OCI-LY7 (cell line): ENCODE measurements at places on chromosomes 6 and 20.
A peak's percentile ranks its signal among the peaks of the same experiment; 100 is the strongest.

GRCh38 chr20:45701104-45701503 lies 734 bp upstream of the WFDC13 start:
- no peak for DNase-seq

- DNase-seq: no peak
These were observed 39.5 kb upstream of the PCMTD2 start for GRCh38 chr20:64216036-64216435.

DNA sequence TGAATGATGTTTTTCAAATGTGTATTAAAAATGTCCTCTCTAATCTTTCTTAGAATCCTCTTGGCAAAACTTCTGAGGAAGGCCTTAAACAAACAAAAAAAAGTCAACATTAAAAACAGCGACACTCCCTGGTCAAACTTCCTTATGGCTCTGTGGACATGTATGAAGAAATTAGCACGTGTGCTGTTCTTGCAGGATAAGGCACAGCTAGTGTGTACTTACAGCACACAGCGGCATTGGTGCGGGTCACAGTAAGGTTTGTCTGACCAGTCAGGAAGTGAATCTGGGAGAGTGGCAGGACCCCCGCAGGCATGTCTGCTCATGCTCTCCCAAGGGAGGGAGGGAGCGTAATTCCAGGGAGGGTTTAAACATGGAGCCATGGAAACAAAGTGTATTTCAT lies 38.8 kb downstream of the SLC22A1 start:
- DNase-seq: no peak

GRCh38 chr6:82612475-82613039 lies 248.9 kb downstream of the TPBG start:
- no peak for DNase-seq

- DNase-seq: peak; percentile 6
These were observed 164.9 kb upstream of the SASH1 start for GRCh38 chr6:148177589-148178233.

DNA sequence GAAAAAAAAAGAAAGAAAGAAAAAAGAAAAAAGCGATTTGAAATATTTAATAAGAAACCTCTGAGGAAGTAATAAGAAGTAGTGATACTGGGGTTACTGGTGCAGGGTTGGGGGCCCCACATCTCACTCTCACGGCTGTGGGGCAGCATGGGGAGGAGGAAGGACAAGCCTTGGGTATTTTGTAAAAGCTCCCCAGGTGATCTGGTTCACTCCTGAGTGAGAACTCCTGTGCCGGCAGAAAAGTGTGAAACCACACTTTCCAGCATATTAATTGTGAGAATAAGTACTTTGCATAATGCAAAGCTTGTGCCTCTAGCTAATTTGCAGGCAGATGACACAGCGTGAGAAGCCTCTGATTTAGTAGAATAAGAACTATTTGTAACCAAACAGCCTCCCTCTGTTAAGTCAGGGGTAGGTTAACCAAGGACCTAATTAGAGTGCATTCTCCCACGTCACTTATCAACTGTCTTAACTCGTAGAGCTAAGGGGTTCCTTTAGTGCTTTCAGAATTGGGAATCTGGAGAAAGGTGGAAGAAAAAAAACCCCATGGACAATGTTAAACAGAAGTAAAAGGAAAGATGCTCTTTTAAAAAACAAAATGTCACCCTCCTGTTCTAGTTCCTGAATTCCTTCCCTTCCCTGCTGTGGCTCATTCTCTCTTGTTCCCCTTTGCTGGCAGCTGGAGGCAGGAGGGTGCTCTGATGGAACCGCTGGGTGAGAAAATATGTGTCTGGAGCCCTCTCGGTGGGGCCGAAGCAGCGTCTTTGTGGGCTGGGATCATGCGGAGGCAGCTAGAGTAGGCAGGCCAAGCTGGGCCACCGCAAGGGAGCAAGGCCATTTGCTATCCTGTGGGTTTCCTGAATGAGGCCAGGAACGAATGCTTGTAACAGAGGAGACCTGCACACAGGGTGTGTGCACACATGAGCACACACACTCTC lies 108.7 kb downstream of the FYN start:
- peak; percentile 26 for DNase-seq

DNA sequence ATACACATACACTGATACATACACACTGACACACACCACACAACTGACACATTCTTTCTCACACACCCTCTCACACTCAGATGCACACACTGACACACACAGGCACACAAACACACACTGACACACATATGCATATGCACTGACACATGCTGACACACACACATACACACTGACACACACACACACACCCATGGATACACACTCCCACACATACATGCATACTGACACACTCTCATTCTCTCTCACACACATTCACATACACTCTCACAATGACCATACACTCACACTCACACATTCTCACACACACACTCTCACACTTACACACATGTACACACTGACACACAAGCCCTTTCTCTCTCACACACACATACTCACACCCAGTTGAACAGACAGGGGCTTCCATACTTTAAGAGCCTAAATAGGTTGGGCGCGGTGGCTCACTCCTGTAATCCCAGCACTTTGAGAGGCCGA lies 236.4 kb downstream of the LRFN2 start:
- no peak for DNase-seq

GRCh38 chr6:1701668-1702353 lies 92.1 kb downstream of the FOXC1 start:
- DNase-seq: no peak

DNA sequence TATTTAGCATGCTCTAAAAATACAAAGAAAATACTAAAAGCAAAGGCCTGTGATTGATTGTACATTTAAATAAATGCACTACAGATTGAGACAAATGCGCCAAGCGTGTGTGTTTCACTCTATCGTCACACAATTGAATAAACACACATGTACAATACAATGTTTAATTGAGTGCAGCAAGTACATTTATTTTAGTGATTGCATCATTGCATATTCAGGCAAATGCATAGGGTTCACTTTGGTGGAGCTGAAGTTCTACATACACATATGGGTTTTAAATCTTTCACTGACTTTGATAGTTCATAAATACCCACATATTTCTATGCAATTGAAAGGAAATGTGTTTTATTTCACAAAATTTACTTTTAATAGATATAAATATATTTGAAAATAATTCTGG lies 750.6 kb upstream of the MMS22L start:
- no peak for DNase-seq

DNA sequence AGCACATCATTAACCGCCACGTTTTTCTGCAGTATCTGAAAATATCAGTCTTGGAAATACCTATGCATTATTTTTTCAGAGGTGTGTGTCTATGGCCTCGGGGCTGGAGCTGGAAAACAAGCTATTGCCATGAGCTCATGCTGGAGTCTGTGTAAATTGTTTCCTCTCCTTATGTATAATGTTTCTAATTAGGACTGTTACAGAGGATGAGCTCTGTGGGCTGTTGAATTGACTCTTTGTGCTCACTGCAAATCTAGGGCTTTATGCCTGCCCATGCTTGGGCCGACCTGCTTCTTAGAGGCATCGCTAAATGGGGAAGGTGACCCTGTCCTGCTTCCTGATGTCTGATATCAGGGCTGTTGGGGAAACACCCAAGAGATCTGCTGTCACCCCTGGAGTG lies 80.8 kb upstream of the SLC22A16 start:
- no peak for DNase-seq

- DNase-seq: no peak
These were observed 44.0 kb downstream of the SPDEF start for GRCh38 chr6:34511915-34512737.

DNA sequence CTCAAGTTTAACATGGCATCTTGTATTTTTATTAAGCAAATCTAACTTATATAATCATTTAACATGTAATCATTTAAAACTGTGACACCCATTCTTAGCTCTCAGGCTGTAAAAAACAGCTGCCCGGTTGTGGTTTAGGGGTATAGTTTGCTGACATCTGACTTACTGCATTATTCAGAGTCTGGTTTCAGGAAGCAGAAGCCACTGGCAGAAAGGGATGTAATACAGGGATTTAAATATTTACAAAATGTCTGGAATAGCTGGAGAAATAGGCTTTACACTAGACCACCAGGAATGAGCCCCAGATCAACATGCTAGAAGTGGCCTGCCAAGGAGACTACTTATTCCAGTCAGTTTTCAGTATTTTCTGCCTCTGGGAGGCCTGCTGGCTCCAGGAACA lies 421.1 kb downstream of the CD109 start:
- DNase-seq: no peak

- no peak for DNase-seq
These were observed 235.2 kb downstream of the SIM1 start for GRCh38 chr6:100229512-100229911.

- DNase-seq: no peak
These were observed 35.7 kb downstream of the TXLNB start for GRCh38 chr6:139256087-139256486.

DNA sequence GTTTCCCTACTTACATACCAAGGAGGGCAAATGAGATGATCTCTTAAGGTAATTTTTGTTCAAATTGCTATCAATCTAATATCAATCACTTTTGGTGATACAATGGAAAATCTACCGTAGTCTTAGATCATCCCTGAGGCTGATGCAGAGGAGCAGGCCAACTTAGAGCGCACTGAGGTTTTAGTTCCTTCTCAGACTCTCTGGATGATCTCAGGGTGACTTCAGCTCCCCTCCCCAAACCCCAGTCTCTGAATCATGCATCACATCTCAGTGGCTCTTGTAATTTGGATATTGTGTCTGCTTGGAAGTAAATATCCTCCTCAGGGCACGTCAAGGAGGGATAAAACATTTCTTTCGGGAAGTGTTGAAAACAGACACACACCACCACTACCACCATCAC lies 5.9 kb downstream of the TUBB2B start:
- no peak for DNase-seq

DNA sequence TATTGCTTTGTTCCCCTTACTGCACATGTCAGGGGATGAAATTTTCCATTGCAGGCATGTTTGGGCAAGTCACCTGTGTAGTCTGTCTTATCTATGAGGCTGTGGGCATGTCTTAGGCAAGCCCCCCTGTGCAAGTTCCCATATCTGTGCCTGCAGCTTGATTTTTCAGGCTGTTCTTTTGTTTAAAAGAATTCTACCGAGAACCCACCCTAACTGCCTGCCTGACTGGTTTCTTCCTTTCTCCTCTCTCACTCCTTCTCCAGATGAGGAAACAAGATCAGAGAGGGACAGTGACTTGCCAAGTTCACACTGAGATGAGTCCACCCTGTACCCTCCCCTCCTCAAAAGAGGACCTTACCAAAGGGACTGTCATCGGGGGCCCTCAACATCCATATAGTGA lies 11.0 kb downstream of the TREML2 start:
- DNase-seq: no peak
